Brain microvascular endothelial cell (primary cell): ENCODE measurements at places on chromosomes 1 and 21.

- DNase-seq, result no peak
These were observed 90.8 kb upstream of the CCDC190 start for GRCh38 chr1:162951553-162952315.

- peak; percentile 70 for DNase-seq
These were observed 212.2 kb downstream of the LYPLAL1 start for GRCh38 chr1:219385787-219386427.

DNA sequence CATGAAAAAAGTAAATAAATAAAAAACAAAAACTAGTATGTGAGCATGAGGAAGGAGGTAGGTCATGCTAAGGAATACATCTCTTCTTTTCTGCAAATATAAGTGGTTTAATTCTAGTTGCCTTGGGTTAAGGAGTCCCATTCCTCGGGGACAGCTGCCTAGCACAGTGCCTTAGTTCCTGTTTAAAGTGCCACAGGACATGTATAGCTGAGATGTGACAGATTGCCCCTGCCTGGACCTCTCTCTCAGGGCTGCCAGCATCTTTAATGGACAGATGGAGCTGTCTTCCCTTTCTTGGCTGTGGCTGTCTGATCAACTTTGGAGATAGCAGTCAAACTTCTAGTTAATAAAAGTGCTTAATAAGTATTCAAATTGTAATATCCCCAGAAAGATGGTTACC, 50.0 kb downstream of the TSEN15 start:
- DNase-seq, result no peak

- DNase-seq, result peak; percentile 54
These were observed 9.9 kb upstream of the COA7 start for GRCh38 chr1:52707927-52708655.

DNA sequence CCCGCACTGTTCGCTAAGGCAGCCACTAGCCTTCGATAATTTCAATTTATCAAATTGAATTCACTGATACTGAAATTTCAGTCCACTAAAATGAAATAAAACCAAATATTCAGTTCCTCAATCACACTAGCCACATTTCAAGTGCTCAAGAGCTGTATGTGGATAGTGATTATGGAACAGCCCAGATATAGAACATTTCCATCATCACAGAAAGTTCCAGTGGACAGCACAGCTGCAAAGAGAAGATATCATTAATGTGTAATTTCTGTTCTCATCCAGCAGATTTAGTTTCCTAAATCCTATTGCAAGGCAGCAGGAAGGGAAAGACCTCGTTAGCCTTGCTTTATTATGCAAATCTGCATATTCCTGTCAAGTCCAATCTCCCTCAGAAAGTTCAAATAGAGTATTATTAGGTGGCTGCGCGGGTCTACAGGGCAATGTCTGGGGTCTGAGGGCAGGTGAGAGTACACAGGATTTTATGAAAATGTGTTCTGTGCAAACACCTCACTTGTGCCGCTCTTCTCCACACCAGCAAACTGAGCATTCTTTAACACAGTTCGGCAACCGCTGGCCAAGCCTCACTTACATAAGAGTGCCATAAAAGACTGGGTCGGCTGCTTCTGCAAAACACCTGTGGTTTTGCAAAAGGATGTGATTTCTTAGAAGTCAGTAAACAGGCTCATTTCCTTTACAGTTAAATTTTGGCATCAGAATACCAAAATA, 22.4 kb downstream of the CAPZB start:
- DNase-seq, result no peak

DNA sequence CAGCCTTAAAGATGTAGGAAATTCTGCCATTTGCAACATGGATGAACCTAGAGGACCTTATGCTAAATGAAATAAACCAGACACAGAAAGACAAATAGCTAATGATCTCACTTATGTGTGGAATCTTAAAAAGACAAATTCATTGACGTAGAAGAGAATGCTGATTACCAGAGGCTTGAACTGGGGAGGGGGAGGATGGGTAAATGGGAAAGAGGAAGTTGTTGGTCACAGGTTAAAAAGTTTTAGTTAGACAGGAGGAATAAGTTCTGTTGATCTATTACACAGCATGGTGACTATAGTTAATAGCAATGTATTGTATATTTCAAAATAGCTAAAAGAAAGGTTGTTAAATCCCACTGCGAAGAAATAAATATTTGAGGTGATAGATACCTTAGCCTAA, 62.8 kb downstream of the PKN2 start:
- DNase-seq, result no peak

DNA sequence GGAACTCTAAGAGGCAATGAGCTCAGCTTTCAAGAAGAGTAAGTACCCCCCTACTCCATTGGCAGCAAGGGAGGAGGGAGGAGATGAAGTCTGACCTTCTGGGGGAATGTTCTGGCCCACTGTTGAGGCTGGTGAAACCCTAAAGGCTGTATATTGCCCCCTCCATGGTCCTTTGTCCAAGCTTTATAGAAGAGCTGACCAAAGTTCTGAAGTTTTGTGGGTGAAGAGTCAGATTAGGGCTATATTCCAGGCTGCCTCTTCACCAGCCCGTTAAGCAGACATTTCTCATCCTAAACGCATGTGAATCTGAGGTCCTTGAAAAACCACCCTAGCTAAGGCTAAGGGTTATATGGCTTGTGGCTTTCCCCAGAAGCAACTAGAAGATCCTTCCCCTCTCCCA, 1.4 kb downstream of the C1orf94 start:
- no peak for DNase-seq

DNA sequence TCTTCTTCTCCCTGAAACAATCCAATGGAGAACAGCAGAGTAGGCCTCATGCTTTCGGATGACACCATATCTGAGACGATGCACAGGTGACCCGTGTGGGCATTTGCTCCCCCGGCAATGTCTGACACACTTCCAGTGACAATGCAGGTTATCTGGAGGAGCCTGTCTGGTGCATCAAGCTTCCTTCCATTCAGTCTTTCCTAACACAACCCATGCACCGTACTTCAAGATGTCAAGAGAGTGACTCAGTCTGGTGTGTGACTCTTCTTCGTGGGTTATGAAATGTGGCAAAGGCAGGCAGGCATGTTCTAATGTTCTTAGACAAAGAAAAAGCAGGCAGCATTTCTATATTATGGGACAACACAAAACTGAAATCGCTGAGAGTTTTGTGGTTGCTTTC, 159.1 kb downstream of the EDEM3 start:
- DNase-seq, result peak; percentile 69

DNA sequence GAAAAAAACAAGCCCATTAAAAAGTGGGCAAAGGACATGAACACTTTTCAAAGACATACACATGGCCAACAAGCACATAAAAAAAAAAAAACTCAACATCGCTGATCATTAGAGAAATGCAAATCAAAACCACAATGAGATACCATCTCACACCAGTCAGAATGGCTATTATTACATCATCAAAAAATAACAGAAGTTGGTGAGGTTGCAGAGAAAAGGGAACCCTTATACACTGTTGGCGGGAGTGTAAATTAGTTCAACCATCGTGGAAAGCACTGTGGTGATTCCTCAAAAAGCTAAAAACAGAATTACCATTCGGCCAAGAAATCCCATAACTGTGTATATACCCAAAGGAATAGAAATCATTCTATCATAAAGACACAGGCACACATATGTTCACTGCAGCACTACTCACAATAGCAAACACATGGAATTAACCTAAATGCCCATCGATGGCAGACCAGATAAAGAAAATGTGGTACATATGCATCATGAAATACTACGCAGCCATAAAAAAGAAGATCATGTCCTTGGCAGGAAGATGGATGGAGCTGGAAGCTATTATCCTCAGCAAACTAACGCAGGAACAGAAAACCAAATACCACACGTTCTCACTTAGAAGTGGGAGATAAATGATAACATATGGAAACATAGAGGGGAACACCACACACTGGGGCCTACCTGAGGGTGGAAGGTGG, 70.1 kb downstream of the INTS7 start:
- DNase-seq, result no peak

GRCh38 chr1:224724566-224724965, 108.4 kb downstream of the CNIH3 start:
- no peak for DNase-seq

DNA sequence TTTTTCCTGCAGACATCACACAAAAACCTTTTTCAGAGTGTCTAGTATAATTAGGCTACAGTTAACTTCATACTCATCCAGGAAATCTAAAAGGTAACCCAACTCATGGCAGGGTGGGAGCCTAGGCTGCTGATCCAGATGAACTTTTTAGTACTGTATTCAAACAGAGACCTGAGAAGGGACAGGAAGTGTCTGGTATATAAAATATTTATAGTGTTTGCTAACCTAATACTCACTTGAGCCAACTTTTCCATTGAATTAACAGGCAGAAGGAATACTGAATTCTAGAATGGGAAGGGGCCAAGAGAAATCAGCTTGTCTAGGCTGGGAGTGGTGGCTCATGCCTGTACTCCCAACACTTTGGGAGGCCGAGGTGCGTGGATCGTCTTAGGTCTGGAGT, 22.2 kb upstream of the NKAIN1 start:
- DNase-seq, result no peak

DNA sequence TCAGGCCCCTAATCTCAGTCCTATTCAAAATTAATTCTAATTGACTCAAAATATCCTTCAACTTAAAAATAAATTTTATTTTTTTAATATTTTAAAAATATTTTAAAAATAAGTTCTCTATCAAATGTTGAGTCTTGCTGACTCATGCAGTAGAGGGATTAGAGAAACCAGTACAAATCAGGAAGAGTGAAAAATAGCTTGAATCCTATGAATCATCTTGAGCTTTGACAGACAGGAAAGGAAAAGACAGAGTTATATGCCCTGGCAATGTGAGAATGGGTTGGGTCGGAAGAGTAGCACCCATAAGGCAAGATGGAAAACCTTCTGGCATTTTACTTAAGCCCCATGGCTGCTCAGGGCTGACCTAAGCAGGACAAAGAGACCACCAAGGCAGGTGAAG, 346.6 kb upstream of the RUNX1 start:
- no peak for DNase-seq

DNA sequence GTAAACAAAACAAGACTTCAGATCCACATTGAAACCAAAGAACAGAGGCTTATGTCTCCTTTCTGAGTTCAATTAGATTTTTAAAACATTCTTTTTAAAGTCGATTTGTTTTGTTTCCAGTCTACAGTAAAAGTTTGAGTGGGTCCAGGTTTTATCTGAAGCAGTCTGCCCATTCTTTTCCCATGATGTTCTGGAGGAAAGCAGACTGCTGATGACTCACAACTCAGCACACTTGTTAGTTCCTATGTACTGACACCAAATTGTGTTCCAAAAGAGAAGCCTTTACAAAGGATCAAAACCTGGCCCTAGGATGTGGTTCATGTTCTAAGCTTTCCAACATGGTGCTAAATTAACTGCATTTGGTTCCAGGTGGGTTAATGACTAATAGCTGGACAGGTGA, 11.4 kb upstream of the CCN1 start:
- peak; percentile 76 for DNase-seq

GRCh38 chr1:28577738-28578536, 14.1 kb upstream of the RAB42 start:
- no peak for DNase-seq

DNA sequence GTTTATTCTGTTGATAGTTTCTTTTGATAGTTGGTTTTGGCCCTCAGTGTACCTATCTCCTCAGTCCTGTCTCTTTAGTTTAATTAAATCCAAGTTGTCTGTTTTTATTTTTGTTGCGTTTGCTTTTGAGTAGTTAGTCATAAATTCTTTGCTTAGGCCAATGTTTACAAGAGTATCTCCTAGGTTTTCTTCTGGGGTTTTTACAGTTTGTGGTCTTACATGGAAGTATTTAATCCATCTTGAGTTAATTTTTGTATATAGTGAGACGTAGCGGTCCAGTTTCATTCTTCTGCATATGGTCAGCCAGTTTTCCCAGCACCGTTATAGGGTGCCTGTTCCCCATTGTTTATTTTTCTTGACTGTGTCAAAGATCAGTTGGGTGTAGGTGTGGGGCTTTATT, 139.4 kb downstream of the POU2F1 start:
- no peak for DNase-seq

- DNase-seq, result peak; percentile 18
These were observed 6.7 kb downstream of the LMO4 start for GRCh38 chr1:87335175-87335884.

GRCh38 chr1:234862944-234863515, 253.1 kb upstream of the IRF2BP2 start:
- peak; percentile 36 for DNase-seq

GRCh38 chr1:239174880-239175279, 211.5 kb upstream of the CHRM3 start:
- no peak for DNase-seq

DNA sequence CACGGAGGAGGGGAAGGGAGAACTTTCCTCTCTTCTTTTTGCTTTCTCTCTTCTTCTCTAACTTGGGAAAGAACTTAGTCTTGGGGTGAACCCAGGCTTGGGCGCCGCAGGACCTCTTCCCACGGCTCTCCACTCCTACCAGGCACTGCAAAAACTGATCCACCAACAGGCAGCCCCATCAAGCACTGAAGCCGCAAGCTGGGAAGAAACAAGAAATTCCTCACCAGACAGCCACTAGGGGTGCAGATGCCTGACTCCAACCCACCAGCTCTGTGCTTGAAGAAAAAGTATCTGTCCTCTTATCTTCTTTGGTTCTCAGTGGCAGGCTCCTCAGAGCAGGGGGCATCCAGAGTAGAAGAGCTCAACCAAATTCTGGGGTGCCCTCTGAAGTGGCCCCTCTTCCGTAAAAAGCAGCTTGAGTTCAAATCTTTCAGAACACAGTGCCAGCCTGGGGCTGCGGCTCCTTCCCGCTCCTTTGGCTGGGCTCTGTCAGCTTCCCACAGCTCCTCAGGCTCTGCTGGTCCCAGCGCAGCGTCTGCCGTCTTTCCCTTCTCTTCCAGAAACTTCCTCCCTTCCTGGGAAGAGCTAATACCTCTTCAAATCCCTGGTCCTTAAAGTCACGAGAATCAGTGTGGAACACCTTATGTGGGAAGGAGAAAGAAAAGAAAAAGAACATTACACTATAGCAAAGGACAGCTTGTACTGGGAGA, 2.4 kb downstream of the SLC41A1 start:
- DNase-seq, result peak; percentile 33

GRCh38 chr21:34995979-34996303, 53.2 kb downstream of the RUNX1 start:
- DNase-seq, result no peak

DNA sequence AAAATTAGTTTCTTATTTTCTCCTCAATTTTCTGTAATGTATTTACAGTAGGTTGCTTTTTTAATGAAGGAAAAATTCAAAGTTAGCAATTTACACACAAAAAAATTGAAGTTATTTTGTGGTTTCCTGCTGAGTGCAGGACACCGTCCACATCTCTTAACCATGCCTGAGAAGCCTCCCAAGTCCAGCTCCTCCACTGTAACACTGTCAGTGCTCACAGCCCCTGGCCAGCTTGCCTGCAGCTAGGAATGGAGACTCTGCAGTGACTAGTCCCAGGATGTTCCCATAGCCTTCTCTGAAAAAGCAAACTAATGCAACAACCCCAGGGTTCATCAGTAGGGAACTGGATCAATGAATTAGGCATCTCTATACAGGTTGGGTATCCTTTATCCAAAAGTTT, 3.5 kb downstream of the A3GALT2 start:
- DNase-seq, result no peak

DNA sequence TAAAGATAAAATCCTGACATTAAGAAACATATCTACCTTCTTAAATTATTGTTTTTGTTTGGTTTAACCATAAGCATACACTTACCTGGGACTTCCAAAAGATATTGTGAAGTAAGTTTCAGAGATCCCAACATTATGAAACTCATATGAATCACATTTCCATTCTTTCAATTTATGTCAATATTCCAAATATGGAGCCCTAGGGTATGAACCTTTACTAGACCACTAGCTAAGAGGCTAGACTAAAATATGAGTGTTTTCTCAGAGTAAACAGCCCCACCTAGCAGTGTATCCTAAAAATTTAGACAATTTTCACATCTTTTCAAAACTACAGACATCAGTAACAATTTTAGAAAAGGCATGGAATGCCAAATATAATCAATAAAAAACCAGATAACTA, 24.4 kb downstream of the SCAF4 start:
- DNase-seq, result no peak

GRCh38 chr1:54120698-54121481, 31.9 kb downstream of the CDCP2 start:
- DNase-seq, result no peak
